ENCODE measurements at places on chromosomes 7 and 10.

DNA sequence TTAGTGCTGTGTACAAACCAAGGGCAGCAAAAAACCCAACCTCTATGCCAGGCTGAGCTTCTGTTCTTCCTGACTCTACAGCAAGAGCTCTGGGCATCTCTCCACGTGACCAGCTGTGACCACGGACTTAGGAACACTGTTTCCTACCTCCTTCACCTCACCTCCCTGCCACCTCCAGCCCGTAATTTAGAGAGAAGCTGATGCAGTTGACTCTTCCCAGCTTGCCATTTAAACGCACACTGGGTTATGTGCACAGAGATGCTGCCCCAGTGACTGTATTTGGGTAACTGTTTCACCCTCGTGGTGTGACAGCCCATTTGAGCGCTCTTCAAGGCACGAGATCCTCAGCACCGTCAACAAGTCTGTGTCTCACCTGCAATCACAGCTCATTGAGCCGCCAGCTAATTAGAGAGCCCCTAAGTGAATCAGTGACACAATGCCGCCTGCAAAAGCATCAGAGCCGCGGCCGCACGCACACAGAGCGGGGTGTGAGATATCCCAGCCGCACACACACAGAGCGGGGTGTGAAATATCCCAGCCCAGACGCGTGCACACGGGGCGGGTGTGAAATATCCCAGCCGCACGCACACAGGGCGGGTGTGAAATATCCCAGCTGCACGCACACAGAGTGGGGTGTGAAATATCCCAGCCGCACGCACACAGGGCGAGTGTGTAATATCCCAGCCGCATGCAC lies 319.7 kb downstream of the PTPRN2 start:
- no peak for DNase-seq

DNA sequence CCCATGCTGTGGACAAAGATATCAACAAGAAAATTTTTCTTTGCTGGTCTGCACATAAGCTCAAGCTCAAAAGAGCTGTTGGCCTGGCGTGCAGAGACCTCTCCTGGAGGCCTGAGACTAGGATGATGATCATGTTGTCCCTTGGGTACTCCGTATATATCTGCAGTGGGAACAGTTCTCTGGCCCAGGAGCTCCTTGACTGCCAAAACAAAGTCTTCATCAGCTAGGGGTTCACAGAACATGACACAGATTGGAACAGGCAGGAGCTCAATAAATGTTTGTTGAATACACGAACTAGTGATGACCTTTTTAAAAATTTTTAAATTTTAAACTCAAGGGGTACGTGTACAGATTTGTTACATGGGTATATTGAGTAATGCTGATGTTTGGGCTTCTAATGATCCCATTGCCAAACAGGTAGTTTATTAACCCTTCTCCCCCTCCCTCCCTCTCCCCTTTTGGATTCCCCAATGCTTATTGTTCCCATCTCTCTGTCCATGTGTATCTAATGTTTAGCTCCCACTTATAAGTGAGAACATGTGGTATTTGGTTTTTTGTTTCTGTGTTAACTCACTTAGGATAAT lies 49.1 kb downstream of the ZNF783 start:
- no peak for DNase-seq

- DNase-seq = no peak
These were observed 41.6 kb upstream of the EPHB6 start for GRCh38 chr7:142813226-142813625.

DNA sequence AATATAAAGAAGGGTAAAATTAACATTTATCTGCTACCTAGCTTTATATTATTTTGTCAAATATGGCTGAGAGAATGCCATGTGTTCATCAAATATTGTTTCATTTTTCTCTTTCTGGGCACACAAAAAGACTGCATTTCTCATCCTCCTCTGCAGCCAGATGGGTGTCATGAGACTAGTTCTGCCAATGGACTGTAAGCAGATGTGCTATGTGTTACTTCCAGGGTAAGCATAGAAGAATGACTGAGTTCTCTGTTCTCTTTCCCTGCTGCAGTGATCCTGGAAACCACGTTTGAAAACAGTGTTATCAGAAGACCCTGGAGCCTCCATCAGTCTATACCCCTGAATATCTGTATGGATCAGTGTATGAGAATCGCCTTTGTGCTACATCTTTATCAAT lies 24.1 kb upstream of the SLK start:
- DNase-seq = no peak
